Activated CD4-positive, alpha-beta T cell treated with anti-CD3 and anti-CD28 coated beads, Interleukin-2, amount 10 ng/mL, durations not matched to agents 7 days and 5 days (primary cell): ENCODE measurements at places on chromosomes 6 and 20. TPM values are rescaled to one million over a fixed set of nuclear protein-coding genes. Genes with fewer than 3 reads are reported as not detected.

Gene ABHD16B
- not detected for total RNA-seq

DNA sequence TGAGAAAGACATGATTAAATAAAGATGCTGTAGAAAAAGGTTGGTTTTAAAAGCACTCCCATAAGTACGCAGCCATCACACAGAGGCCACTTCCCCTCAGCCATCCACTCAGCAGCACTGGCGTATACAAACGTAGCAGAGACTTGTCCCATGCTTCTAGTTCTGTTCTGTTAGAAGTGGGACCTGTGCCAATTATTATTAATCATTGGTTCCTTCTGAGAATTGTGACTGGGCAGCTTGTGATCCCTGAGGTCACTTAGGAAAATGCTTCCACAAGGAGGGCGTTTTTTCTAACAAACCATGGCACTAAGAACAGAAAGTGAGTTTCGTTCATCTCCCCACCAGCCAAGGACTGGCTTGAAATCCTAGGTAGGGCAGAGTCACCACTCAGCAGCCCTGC is 53.9 kb downstream of the FAM120B start:
- no peaks in the 10 kb centered on the region for H3K4me1 ChIP-seq
- no peaks in the 10 kb centered on the region for H3K27me3 ChIP-seq
- DNase-seq: no peak
- H3K27ac ChIP-seq: no peak overlapping the region
- peaks cover 26% of the 10 kb centered on the region for H3K36me3 ChIP-seq

- H3K4me1 ChIP-seq: no peaks in the 10 kb centered on the region
- H3K27ac ChIP-seq: no peak overlapping the region
- H3K36me3 ChIP-seq: no peaks in the 10 kb centered on the region
- H3K27me3 ChIP-seq: peaks cover 4% of the 10 kb centered on the region
- H3K4me3 ChIP-seq: no peak overlapping the region
These were observed 5.0 kb downstream of the DST start for GRCh38 chr6:56637640-56638039.

DNA sequence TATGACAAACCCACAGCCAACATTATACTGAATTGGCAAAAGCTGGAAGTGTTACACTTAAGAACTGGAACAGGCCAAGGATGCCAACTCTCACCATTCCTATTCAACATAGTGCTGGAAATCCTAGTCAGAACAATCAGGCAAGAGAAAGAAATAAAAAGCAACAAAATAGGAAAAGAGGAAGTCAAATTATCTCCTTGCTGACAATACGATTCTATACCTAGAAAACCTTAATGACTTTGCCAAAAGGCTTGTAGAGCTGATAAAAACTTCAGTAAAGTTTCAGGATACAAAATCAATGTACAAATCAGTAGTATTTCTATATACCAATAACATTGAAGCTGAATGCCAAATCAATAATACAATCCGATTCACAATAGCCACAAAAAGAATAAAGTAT is 32.4 kb downstream of the OR5V1 start:
- DNase-seq: no peak
- H3K4me1 ChIP-seq: no peaks in the 10 kb centered on the region
- no peak overlapping the region for H3K4me3 ChIP-seq
